ENCODE measurements at places on chromosomes 2 and 18.
A peak's percentile ranks its signal among the peaks of the same experiment; 100 is the strongest.

DNA sequence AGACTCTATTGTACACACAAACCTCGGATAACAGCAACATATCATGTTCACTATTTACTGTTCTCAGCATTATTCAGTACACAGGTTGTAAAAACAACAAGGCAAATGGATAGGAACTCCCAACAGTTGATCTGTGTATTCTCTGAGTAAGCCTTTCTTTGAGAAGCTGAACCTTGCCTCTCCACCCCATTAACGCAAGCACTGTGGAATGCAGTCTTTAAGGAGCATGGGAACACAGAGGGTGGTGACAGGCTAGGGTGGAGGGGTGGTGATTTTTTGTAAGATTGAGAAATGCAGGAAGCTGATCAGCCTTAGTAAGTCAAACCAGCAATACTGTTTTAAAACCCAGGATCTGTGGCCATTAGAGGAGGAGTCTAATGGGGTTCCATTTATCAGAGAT lies 19.6 kb upstream of the SERPINB11 start:
- no peak for DNase-seq

DNA sequence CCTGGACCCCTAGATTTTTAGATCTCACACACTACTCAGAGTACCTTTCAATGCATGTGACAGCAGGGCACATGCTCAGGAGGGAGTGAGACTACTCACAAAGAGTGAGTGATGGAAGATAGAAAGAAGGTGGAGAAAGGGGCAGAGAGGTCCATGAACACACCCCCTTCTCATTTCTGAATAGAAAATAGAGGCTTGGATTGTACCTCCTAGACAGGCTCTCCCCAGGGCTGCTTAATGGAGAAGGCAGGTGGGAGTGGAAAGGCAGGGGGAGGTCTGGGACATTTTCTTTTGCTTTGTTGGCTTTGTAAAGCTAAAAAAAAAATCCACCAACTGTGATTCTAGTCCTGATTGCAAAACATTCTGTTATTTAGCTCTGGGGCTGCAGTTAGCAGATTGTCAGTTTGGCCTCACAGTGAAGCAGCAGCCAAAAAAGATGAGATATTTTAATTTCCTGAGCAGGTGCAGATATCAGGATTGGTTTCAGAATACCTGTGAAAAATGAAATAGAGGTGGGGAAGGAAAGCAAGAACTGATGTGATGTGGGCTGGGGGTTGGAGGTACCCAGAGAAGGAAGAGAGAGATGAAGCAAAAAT lies 119.3 kb upstream of the GYPC start:
- peak; percentile 33 for DNase-seq

DNA sequence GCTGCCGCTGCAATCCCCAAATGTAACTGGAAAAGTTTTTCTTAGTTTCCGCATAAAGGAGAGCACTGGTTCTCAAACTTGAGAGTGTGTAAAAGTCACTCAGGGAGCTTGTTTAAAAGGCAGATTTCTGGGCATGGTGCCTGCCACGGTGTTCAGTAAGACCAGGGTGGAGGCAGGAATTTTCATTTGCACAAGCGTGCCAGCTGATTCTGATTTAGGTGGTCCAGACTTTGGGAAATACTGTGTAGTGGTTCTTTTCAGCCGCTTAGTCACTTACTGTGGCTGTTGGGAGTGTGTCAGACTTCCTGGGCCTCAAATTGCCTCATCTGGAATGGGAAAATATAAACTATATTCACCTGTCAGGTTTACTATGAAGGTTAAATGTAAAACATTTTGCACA lies 788 bp downstream of the ARMC9 start:
- DNase-seq: no peak

GRCh38 chr2:99648178-99648844 lies 158.5 kb upstream of the REV1 start:
- DNase-seq: no peak

- no peak for DNase-seq
These were observed 315.3 kb downstream of the CYP26B1 start for GRCh38 chr2:71832388-71832787.

GRCh38 chr2:150911766-150912280 lies 349.8 kb downstream of the RBM43 start:
- DNase-seq: peak; percentile 50

GRCh38 chr2:5561006-5561405 lies 131.2 kb upstream of the SOX11 start:
- DNase-seq: no peak

DNA sequence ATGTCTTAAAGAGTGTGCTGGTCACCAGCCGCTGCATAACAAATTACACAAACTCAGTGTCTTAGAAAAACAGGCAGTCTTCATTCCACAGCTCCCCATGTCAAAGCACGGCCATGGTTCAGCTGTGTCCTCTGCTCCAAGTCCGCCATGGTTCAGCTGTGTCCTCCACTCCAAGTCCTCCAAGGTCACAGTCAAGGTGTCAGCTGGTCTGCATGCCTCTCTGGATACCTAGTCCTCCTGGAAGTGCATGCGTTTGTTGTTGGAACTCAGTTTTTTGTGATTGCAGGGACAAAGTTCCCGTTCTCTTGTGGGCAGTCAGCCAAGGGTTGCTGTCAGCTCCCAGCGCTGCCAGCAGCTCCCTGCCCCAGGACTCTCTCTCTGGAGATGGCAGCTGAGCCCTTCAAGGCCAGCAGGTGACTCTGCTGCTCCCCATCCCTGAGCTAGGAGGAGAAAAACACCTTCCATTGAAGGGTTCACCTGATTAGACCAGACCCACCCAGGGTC lies 304.0 kb upstream of the MYT1L start:
- no peak for DNase-seq

- no peak for DNase-seq
These were observed 60.9 kb downstream of the LOXHD1 start for GRCh38 chr18:46596119-46596518.

GRCh38 chr2:120225549-120226065 lies 2.4 kb upstream of the TMEM185B start:
- DNase-seq: no peak

DNA sequence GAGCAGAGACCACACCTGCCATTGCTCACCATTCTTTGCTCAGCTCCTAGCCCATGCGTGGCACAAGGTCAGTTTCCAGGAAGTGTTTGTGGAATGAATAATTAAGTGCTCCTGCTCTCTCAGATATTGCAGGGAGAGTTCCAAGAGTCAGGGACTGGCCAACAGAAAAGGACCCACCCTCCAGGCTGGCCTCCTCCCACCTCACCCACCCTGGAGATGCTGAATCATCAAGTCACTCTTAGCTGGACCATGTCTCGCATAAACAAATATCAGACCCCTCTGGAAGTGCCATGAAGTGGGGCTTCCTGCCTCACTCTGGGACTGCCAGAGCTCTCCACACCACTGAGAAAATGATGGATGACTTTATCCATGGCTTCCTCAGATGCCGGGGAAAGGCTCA lies 256.0 kb downstream of the TNS1 start:
- DNase-seq: no peak

- DNase-seq: no peak
These were observed 187.7 kb downstream of the LOXHD1 start for GRCh38 chr18:46469186-46469915.

- DNase-seq: no peak
These were observed 15.5 kb downstream of the TTC32 start for GRCh38 chr2:19886261-19886660.
